ENCODE measurements at places on chromosomes 4 and X. TPM values are rescaled to one million over a fixed set of nuclear protein-coding genes. Genes with fewer than 3 reads are reported as not detected.

GRCh38 chrX:107565015-107565414, 63.3 kb upstream of the PRPS1 start:
- no peak overlapping the region for H3K27ac ChIP-seq
- no peaks in the 10 kb centered on the region for H3K36me3 ChIP-seq
- DNase-seq: no peak
- no peak overlapping the region for H3K4me3 ChIP-seq

DNA sequence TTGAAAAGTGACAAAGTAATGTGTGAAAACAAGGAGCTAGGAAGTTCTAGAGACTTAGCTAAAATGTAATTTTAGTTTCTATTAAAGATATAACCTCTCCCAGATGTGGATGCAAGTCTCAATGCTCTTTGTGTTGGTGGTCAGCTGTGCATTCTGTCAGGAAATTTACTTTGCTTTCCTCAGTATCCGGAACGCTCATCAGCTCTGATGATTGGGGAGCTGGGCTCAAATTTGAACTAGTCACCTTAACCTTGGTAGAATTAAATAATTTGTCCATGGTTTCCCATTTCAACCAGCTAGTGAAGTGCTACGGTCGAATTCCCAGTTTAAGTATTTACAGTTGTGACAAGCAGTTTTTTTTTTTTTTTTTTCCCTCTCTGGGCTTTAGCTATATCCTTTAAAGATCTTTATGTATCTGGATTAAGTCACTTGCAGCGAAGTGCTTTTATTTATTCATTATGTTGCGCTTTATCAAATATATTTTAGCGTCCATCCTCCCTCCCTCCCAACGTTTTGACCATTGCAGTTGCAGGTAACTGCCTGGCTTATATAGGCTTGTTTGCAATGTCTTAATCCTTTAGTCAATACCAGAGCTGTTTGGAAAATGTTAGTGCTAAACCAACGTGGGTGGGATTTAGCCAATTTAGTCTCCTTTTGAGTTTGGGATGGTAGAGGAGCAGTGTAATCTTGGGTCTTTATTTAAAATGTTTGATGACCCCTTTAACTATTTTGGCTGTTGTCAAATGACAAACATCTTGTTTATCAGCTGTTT, 2.1 kb downstream of the OGT start:
- no peaks in the 10 kb centered on the region for H3K27me3 ChIP-seq
- peaks cover 22% of the 10 kb centered on the region for H3K4me1 ChIP-seq
- peak; percentile 56 for DNase-seq
- peak overlapping the region; percentile 100 for H3K4me3 ChIP-seq

GRCh38 chr4:1880332-1880731, 9.1 kb downstream of the NSD2 start:
- H3K27ac ChIP-seq: peak overlapping the region; percentile 39
- H3K4me3 ChIP-seq: no peak overlapping the region
- no peaks in the 10 kb centered on the region for H3K27me3 ChIP-seq
- peaks cover 27% of the 10 kb centered on the region for H3K36me3 ChIP-seq
- H3K4me1 ChIP-seq: peaks cover 50% of the 10 kb centered on the region
- DNase-seq: no peak

DNA sequence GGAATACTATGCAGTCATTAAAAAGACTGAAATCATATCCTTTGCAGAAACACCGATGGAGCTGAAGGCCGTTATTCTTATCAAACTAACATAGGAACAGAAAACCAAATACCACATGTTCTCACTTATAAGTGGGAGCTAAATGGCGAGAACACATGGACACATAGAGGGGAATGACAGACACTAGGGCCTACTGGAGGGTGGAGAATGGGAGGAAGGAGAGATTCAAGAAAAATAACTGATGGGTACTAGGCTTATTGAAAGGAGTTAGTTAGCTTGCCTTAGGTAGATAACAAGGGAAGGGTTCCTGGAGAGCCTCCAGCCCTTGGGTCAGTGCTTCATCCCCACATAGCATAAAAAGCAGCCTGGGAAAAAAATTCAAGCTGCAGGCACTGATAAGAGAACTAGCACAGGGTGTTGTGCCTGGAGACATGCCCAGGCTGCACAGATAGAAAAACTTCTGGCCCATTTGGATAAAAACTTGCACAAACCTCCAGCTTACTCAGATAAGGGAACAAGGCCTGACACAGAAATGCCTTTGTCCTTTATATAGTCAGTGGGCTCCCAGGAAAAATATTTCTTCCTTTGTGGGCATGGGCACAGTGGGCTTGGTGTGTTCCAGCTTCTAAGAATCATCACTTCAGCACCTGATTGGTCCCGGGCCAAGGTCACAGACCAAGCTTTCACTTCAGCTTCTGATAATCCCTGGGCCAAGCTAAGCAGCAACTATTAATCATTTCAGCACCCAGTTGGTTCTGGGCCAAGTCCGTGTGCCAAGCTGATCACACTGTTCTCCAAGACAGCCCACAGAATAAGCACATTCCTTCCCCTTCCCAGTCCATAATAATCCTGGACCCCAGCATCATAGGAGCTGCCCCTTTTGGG, 23.1 kb upstream of the PWWP3B start:
- no peaks in the 10 kb centered on the region for H3K27me3 ChIP-seq
- no peak overlapping the region for H3K4me3 ChIP-seq
- no peak overlapping the region for H3K27ac ChIP-seq
- H3K4me1 ChIP-seq: no peaks in the 10 kb centered on the region
- DNase-seq: no peak

DNA sequence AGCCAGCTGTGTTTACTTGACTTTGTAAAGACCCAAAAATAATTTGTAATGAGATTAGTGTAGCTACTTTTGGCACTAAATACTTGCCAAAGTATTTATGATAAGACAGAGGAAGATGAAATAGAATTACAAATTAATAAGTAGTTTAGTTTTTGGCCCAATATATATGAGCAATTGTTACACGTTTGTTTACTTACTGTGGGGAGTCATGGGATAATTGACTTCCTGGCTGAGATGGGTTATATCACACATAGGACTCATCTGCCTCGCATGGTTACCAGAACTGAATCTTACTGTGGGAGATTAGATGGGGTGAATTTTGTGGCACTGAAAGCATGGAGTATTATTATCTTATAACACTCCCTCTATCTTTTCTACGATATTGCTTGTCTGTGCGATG, 66.6 kb downstream of the INTS12 start:
- no peak for DNase-seq
- peaks cover 16% of the 10 kb centered on the region for H3K27me3 ChIP-seq
- H3K4me1 ChIP-seq: no peaks in the 10 kb centered on the region
- no peaks in the 10 kb centered on the region for H3K36me3 ChIP-seq
- H3K27ac ChIP-seq: no peak overlapping the region

- no peaks in the 10 kb centered on the region for H3K36me3 ChIP-seq
- no peak overlapping the region for H3K27ac ChIP-seq
- H3K4me3 ChIP-seq: no peak overlapping the region
- H3K27me3 ChIP-seq: no peaks in the 10 kb centered on the region
- DNase-seq: peak; percentile 59
Observed at GRCh38 chr4:5361968-5362367, 310.7 kb downstream of the STK32B start.

DNA sequence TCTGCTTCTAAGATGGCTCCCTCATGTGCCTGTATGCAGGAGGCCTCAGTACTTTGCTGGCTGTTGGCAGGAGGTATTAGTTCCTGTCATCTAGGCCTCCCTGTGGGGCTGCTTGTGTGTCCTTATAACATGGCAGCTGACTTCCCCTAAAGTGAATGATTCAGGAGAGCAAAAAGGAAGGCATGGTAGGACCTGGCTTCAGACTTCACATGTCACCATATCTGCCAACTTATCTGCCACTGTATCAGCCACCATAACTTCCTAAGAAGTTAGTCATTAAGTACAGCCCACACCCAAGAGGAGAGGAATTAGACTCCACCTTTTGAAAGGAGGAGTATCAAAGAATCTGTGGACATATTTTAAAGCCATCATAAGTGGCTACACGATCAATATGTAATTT, 122.5 kb downstream of the UCHL1 start:
- H3K27me3 ChIP-seq: no peaks in the 10 kb centered on the region
- no peaks in the 10 kb centered on the region for H3K4me1 ChIP-seq
- no peak overlapping the region for H3K27ac ChIP-seq
- no peaks in the 10 kb centered on the region for H3K36me3 ChIP-seq

DNA sequence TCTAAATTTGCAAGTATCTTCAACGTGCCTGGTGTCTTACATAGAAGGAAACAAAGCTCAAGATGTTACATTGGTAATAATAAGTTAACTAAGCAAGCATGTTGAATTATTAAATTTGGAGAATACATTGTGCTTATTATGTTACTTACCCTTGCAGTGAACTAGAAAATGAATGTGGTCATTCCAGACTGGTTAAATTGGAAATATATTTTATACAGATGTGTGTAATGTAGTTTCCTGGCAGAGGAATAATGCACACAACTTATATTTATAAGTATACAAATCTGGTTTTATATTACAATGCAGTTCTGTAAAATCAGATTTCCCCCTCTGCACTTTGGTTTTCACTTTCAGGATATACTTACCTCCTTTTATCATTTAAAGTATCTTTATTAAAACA, 159.9 kb upstream of the SLIT2 start:
- H3K36me3 ChIP-seq: no peaks in the 10 kb centered on the region
- no peak for DNase-seq
- no peak overlapping the region for H3K4me3 ChIP-seq
- H3K27ac ChIP-seq: no peak overlapping the region
- no peaks in the 10 kb centered on the region for H3K27me3 ChIP-seq

DNA sequence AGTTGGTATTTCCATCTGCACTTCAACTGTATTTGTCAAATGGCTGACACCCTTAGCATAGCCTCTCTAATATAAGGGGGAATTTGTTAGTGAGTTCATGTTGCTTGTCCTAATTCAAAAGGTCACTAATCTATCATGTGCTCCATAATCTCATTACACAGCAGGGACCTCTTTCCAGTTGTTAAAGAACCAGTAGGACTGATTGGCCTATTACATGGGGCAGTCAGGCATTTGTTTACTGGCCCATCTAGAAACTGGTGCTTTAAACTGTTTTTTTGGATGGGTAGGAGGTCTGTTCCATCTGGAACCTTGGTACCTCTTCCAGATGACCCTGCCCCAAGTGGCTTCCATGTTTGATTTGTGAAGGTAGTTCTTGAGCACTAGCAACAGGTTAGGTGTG, 11.4 kb downstream of the ANK2 start:
- no peak for DNase-seq
- H3K4me1 ChIP-seq: no peaks in the 10 kb centered on the region
- no peak overlapping the region for H3K4me3 ChIP-seq
- no peak overlapping the region for H3K27ac ChIP-seq
- peaks cover 2% of the 10 kb centered on the region for H3K27me3 ChIP-seq

GRCh38 chr4:61872983-61873382, 672.9 kb downstream of the ADGRL3 start:
- H3K27ac ChIP-seq: no peak overlapping the region
- no peak for DNase-seq
- H3K27me3 ChIP-seq: no peaks in the 10 kb centered on the region
- no peak overlapping the region for H3K4me3 ChIP-seq

- no peaks in the 10 kb centered on the region for H3K4me1 ChIP-seq
- no peak overlapping the region for H3K27ac ChIP-seq
- no peaks in the 10 kb centered on the region for H3K27me3 ChIP-seq
- no peaks in the 10 kb centered on the region for H3K36me3 ChIP-seq
- no peak for DNase-seq
Observed at GRCh38 chrX:90040807-90041206, 119.1 kb downstream of the TGIF2LX start.

DNA sequence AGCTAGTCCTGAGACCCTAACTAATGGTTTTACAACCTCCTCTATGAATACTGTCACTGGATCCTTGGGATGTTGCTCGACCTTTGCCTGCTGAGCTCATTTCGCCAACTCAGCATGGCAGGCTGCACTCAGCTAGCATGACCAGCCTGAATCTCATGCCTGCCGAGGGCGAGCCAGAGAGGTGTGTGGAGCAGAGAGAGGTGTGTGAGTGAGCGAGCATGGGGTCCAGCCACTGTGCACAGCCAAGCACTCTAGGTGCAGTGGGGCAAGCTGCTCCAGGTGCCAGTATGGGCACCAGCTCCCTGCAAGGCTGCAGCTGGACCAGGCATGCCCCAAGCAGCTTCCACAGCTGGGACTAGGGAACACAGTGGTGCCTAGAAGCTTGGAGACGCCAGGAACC, 410.9 kb downstream of the PCDH10 start:
- H3K27me3 ChIP-seq: no peaks in the 10 kb centered on the region
- H3K4me3 ChIP-seq: no peak overlapping the region
- no peak for DNase-seq
- H3K36me3 ChIP-seq: no peaks in the 10 kb centered on the region
- no peaks in the 10 kb centered on the region for H3K4me1 ChIP-seq

DNA sequence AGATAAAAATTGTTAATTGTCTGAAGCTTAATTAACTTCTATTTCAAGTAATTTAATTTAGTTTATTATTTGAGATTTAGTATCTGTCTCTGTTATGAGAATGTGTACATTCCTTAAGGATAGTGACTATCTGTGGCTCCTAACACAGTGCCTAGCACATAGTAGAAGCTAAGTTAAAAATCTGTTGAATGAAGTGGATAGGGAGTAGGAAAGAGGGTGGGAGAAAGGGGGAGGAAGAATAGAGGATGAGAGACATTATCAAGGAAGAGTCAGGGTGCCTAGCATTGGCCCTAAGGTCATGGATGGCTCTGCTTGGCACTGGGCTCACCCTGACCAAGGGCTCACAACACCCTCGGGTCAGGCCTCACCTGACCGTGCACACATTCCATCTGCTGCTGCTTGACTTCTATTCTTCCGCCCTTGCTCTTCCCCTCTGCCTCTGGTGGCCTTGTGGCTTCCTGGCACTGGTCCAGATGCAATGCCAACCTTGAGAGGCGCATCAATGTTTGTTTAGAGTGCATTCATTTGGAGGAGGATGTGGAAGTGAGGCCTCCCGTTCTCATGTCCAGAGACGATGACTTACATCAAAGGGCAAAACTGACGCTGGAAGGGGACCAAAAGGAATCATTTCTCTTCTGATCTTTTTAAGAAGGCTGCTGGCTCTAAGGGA, 42.3 kb downstream of the TRIM2 start:
- no peaks in the 10 kb centered on the region for H3K36me3 ChIP-seq
- DNase-seq: no peak
- peaks cover 4% of the 10 kb centered on the region for H3K27me3 ChIP-seq
- peaks cover 13% of the 10 kb centered on the region for H3K4me1 ChIP-seq
- no peak overlapping the region for H3K4me3 ChIP-seq

DNA sequence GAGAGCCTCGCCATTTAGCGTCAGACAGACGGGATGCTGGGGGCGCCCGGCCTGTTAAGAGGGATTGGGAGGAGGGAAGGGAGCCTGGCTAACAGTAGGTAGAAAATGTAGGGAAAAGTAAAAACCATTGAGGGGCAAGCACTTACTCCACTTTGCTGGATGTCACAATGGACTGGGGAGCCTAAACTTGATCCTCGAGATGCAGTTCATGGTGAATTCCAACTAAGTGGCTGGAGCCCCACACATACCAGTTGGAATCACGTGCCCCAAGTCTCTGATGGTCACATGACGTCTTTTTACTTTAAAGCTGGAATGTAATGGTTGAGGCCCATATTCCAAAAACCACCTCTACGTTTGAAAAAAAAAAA, 1.5 kb downstream of the PLS3 start:
- H3K36me3 ChIP-seq: no peaks in the 10 kb centered on the region
- no peak for DNase-seq
- H3K27me3 ChIP-seq: peaks cover 14% of the 10 kb centered on the region

GRCh38 chr4:153541456-153542096, 75.4 kb downstream of the TMEM131L start:
- H3K4me1 ChIP-seq: peaks cover 39% of the 10 kb centered on the region
- H3K36me3 ChIP-seq: peaks cover 19% of the 10 kb centered on the region

Gene DGKK
- total RNA-seq: not detected

Gene CXCL1
- not detected for total RNA-seq

Gene ABCG2
- 0.56 TPM for total RNA-seq

Gene IL21
- 95.3 TPM for total RNA-seq

Gene MFSD8
- 21.8 TPM for total RNA-seq

Gene BEX1
- total RNA-seq: not detected

Gene F11
- not detected for total RNA-seq

Gene CCDC120
- total RNA-seq: 4.5 TPM
